ENCODE measurements at places on chromosomes 13 and 19.

DNA sequence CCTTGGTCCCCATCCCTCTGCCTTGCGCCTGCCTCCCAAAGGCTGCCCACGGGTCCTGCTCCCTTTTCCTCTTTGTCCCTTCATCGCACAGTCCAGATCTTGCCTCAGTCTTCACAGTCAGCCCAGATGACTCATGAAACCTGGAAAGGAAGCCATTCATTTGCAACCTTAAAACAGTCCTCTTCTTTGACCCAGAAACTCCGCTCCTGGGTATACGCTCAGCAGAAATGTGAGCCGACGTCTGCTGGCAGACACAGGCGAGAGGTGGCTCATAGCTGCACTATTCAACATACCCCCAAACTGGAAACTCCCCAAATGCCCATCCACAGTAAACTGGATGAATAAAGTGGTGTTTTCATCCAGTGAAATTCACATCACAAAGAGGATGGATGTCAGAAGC lies 13.6 kb upstream of the PEPD start:
- no peak for DNase-seq

DNA sequence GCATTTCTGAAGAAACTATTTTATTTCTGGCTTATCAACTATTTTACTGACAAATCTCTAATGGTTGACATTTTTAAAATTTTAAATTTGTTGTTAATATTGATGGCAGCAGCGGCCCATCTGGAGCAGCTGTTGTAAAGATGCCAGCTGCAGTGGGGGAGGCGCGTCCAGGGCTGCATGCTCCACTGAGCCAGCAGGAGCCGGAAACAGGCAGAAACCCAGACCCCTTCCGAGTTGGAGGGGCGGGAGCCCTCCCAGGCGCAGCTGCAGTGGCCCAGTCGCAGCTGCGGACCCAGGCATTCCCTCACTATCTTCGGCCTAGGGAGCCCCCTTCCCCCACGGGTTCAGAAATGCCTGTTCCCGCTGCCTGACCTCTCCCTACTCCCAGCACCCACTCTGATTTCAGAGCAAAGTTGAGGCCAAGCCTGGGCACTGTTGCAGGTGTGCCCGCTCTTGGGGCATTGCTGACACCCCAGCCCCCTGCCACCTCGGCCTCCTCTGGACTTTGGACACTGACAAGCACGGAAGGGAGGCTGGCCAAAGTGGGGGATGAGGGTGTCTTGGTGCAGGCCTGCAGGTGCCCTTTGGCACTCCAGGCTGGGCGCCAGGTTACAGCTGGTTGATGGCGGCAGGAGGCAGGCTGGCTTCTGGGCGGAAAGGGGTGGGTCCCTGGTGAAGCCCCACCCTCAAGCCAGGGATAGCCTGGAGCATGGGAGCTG lies 69.2 kb downstream of the PIBF1 start:
- DNase-seq: no peak

DNA sequence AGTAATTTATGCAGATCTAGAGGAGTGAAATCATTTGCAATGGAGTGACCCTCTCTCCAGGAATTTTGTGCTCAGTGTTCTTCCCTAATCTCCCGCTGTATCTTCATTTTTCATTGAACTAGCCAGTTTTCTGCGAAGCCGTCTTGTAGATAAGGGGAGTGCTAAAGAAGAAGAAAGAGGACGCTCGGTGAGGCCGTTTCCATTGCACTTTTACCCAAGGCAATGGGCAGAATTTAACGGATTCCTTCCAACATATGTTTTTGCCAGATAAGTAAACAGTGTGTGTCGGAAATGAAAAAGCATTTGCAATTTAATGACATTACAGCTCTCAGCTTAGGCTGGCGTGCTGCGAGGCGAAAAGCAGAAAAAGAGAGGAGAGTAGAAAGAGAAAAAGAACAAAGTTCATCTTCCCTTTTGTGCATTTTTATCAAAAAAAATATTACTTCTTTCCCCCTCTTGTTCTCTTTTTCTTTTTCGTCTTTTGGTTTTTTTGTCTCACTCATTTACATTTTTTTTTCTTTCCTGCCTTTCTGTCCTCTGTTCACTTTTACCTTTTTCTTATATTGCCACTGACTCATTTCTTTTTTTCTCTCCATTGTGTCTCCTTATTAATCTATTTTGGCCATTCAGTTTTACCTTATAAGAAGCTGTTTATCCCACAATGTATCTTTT lies 49.9 kb downstream of the SOX21 start:
- DNase-seq: no peak

DNA sequence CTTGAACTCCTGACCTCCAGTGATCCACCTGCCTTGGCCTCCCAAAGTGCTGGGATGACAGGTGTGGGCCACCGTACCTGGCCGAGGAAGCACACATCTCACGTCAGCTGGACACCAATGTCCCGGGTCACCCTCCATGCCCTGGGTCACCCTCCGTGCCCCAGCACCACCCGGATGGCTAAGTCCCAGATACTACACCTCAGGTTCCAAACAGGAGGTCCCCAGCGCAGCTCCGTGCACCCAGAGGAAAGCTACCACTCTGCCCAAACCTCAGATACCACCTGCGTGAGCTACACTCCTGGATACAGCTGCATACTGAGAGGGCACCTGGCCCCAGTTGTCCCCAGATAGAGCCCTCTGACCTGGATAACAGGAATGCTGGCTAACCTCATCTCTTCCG lies 14.0 kb downstream of the LRRC4B start:
- DNase-seq: no peak

GRCh38 chr19:48812094-48812929 lies 1.5 kb upstream of the BCAT2 start:
- DNase-seq: peak; percentile 68

DNA sequence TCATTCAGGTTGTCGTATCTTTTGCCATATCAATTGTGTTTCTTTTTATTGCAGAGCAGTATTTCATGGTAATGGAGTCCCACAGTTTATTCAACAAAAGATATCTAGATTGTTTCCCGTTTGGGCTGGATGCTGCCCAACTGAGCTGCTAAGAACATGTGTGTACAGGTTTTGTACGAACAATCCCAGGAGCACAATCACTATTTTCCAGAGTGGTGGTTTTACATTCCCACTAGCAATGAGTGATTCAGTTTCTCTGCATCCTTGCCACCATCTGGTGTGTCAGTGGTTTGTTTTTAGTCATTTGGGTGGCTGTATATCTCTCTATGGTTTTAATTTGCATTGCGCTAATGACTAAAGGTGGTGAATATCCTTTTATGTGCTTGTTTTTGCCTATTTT lies 52.7 kb upstream of the ZDHHC20 start:
- no peak for DNase-seq
